Aorta (tissue), 5 donors: ENCODE measurements at places on chromosomes 13 and 19.

GRCh38 chr13:88704600-88705275, 1033.6 kb downstream of the SLITRK5 start:
- H3K4me3 ChIP-seq: no peak overlapping the region
- H3K36me3 ChIP-seq: no peaks in the 10 kb centered on the region
- no peaks in the 10 kb centered on the region for H3K27me3 ChIP-seq
- no peak for DNase-seq
- no peaks in the 10 kb centered on the region for H3K4me1 ChIP-seq

DNA sequence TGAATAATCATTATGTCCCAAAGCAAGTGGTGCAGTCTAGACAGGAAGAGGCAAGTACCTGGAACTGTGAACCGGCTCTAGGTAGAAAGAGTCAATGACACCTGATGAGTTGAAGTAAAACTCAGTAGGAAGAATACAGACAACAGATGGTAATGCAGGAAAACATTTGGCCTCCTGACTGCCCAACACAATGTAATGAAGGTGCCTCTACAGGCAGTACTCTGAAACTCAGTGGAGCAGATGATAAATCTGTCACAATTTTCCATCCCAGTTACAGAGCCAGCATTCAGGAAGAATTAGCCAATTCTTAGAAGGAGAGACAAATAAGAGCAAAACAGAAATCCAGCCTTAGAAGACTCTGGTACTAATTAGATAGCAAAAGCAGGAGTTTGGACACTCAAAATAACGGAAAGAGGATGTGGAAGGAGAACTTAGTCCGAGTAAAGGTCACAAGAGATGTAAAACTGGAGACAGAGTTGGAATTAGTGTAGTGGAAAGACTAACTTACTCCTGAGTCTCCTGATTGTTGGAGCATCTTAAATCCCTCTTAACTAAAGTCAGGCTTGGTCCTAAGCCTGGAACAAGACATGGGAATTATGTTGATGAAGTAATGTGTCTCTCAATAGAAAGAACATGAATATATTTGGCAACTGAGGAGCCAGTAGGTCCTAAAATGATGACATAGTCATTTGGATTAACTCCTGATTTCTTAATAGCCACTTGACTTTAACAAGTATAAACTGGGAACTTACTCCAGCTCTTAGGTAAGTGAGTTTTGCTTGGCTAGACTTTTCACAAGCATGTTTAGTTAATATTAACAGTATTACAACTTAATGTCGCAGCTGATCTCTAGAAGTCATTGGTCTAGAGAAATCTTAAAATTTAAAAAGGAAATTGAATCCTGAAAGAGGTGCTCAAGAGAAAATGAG, 457.3 kb upstream of the MIR17HG start:
- H3K36me3 ChIP-seq: no peaks in the 10 kb centered on the region
- no peak overlapping the region for H3K27ac ChIP-seq
- no peak for DNase-seq
- H3K4me3 ChIP-seq: no peak overlapping the region
- no peaks in the 10 kb centered on the region for H3K27me3 ChIP-seq

GRCh38 chr13:23203516-23203915, 22.7 kb downstream of the SGCG start:
- no peaks in the 10 kb centered on the region for H3K27me3 ChIP-seq
- no peak overlapping the region for H3K27ac ChIP-seq
- no peaks in the 10 kb centered on the region for H3K4me1 ChIP-seq
- no peak for DNase-seq

GRCh38 chr19:4453232-4454179, 4.1 kb downstream of the UBXN6 start:
- no peaks in the 10 kb centered on the region for H3K4me1 ChIP-seq
- H3K4me3 ChIP-seq: no peak overlapping the region
- H3K36me3 ChIP-seq: no peaks in the 10 kb centered on the region
- no peaks in the 10 kb centered on the region for H3K27me3 ChIP-seq
- DNase-seq: no peak
- H3K27ac ChIP-seq: no peak overlapping the region

DNA sequence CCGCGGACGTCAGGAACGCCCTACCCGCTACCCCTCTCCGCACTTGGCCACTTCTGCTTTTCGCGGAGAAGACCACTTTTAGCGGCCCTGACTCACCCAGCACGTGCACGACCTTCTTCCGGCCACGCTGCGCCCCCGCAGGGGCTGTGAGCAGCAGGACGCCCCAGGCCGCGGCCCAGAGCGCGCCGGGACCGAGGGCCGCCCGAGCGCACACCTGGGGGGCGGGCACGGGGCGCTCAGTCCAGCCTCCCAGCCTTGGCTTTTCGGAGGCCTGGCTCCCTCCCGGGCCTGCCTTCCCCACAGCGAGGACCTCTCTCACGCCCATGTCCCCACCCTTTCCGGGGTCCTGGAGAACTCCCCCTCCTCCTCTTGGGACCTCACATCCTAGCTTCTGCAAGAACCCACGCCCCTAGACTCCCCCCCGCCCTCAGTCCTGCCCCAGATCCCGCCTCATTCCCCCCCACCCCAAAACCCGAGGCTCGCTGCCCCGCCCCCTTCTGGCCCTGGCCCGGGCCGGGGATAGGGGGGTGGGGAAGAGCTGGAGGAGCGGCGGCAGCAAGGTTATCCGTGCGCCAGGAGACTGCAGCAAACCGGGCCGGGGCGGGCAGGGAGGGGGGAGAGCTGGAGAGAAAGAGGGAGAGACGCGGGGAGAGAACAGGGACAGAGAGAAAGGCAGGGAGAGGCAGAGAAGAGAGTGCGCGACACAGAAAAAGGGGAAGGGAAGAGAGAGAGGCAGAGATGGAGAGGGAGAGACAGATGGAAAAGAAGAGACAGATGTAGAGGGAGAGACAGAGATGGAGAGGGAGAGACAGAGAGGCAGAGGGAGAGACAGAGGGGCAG, 11.5 kb downstream of the TM6SF2 start:
- no peak for DNase-seq
- no peak overlapping the region for H3K27ac ChIP-seq
- H3K4me1 ChIP-seq: no peaks in the 10 kb centered on the region
- H3K4me3 ChIP-seq: no peak overlapping the region

GRCh38 chr13:29195456-29195855, 375.3 kb downstream of the MTUS2 start:
- no peak for DNase-seq
- no peak overlapping the region for H3K4me3 ChIP-seq
- no peaks in the 10 kb centered on the region for H3K36me3 ChIP-seq

- peaks cover 1% of the 10 kb centered on the region for H3K36me3 ChIP-seq
- H3K4me3 ChIP-seq: no peak overlapping the region
- H3K27ac ChIP-seq: no peak overlapping the region
- no peak for DNase-seq
- H3K4me1 ChIP-seq: no peaks in the 10 kb centered on the region
These were observed 11.1 kb downstream of the ZNF417 start for GRCh38 chr19:57905258-57905657.

- H3K4me1 ChIP-seq: no peaks in the 10 kb centered on the region
- H3K27me3 ChIP-seq: no peaks in the 10 kb centered on the region
- H3K27ac ChIP-seq: no peak overlapping the region
- no peak overlapping the region for H3K4me3 ChIP-seq
These were observed 44.4 kb upstream of the FARP1 start for GRCh38 chr13:98098516-98098915.

DNA sequence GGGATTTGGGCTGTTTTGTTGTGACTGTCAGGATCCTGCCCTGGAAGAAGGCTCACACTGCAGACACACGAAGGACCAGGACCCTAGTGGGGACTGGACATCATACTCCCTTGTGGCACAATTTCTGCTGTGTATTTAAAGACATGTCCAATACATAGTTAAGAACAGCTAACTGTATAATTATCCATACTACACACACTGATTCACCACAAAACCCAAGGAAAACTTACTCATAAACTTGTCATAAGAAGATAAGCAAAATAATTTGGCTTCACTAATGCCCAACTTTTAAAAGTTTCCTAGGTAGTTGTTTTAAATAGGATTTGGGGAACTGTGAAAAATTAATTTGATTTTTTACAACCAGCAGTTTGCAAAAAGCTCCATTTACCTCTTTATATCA, 46.1 kb downstream of the LATS2 start:
- peaks cover 9% of the 10 kb centered on the region for H3K4me1 ChIP-seq
- DNase-seq: no peak
- H3K27ac ChIP-seq: no peak overlapping the region
- H3K4me3 ChIP-seq: no peak overlapping the region

DNA sequence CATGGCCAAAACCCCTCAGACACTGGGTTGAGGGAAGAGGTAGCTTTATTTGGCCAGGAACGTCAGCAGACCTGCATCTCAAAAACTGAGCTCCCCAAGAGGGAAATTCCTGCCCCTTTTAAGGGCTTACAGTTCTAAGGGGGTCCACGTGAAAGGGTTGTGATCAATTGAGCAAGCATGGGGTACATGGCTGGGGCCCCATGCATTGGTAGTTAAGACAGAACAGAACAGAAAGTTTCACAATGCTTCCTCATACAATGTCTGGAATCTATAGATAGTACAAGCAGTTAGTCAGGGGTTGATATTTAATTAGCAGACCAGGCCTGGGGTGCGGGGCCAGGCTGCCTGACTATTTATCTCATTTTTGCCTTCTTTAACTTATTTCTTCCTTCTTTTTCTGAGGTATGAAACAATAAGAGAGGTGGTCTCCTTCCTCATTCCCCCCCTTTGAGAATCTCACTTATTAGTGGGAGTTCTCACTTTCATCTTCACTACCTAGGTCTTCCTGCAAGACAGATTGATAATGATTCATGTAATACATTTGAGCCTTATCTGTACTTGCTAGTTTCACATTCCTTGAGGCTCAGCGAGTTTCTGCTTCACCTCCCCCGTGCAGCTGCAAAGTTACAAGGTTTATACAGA, 84.8 kb downstream of the SLC25A15 start:
- no peak for DNase-seq
- no peaks in the 10 kb centered on the region for H3K4me1 ChIP-seq
- H3K4me3 ChIP-seq: no peak overlapping the region

DNA sequence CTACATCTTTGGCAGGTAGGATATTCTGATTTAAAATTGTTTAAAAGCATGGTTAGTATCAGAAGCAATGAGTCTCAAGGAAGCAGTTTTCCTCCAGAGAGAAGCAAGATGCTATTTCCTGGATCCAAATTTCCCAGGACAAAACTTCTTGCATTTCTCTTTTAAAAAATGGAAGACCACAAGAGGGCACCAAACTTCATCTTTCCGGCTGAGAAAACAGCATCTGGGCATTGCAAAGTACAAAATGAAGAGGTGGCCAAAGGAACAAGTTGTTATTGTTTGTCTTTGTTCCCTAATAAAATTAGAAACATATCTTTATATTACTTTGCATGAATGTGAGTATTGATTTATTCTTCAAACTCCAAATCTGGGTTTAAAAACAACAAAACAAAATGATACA, 60.0 kb upstream of the LRCH1 start:
- H3K4me1 ChIP-seq: peaks cover 8% of the 10 kb centered on the region
- no peak overlapping the region for H3K27ac ChIP-seq
- no peak for DNase-seq
- no peaks in the 10 kb centered on the region for H3K27me3 ChIP-seq
- H3K36me3 ChIP-seq: no peaks in the 10 kb centered on the region

GRCh38 chr13:43397111-43397510, 373.7 kb downstream of the DNAJC15 start:
- H3K4me1 ChIP-seq: no peaks in the 10 kb centered on the region
- no peak overlapping the region for H3K27ac ChIP-seq
- H3K4me3 ChIP-seq: no peak overlapping the region
- H3K27me3 ChIP-seq: no peaks in the 10 kb centered on the region
- no peaks in the 10 kb centered on the region for H3K36me3 ChIP-seq

- no peaks in the 10 kb centered on the region for H3K4me1 ChIP-seq
- peaks cover 2% of the 10 kb centered on the region for H3K36me3 ChIP-seq
- no peak overlapping the region for H3K4me3 ChIP-seq
- DNase-seq: no peak
- H3K27me3 ChIP-seq: no peaks in the 10 kb centered on the region
These were observed 28.3 kb downstream of the ZNF507 start for GRCh38 chr19:32373585-32374295.

- no peaks in the 10 kb centered on the region for H3K27me3 ChIP-seq
- H3K27ac ChIP-seq: no peak overlapping the region
- H3K36me3 ChIP-seq: no peaks in the 10 kb centered on the region
- no peaks in the 10 kb centered on the region for H3K4me1 ChIP-seq
- no peak for DNase-seq
These were observed 2.1 kb downstream of the MCOLN1 start for GRCh38 chr19:7524523-7524922.

DNA sequence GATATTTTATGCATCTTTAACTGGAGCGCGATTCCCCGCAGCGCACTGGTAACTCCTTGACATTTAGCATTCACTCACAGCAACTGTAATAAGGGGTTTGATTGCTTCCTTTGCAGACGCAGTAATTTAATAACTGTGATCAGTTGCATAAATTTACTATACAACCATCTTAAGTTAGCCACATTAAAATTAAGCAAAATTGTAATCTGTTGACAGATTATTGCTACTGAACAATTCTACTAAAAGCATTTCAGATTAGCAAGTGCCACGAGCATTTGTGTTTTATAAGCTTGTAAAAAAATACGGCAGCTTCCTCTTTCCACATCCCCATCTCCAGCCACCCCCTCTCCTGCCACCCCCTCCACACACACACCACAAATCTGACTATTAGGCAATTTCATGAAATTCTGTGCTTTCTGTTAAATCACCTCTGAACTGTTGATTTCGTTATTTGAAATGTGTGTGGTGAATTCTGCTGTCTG, 44.4 kb downstream of the TSHZ3 start:
- DNase-seq: no peak
- no peak overlapping the region for H3K4me3 ChIP-seq
- no peaks in the 10 kb centered on the region for H3K36me3 ChIP-seq
- no peak overlapping the region for H3K27ac ChIP-seq
- no peaks in the 10 kb centered on the region for H3K27me3 ChIP-seq

GRCh38 chr19:58047672-58048071, 11.4 kb upstream of the ZNF135 start:
- no peak overlapping the region for H3K27ac ChIP-seq
- H3K4me1 ChIP-seq: no peaks in the 10 kb centered on the region
- H3K27me3 ChIP-seq: no peaks in the 10 kb centered on the region
- H3K4me3 ChIP-seq: no peak overlapping the region
- no peak for DNase-seq

GRCh38 chr19:524062-524674, 7.4 kb upstream of the CDC34 start:
- no peak overlapping the region for H3K27ac ChIP-seq
- H3K36me3 ChIP-seq: no peaks in the 10 kb centered on the region
- H3K27me3 ChIP-seq: no peaks in the 10 kb centered on the region
- DNase-seq: no peak
- no peaks in the 10 kb centered on the region for H3K4me1 ChIP-seq

- no peak for DNase-seq
- H3K4me3 ChIP-seq: no peak overlapping the region
- no peak overlapping the region for H3K27ac ChIP-seq
- no peaks in the 10 kb centered on the region for H3K36me3 ChIP-seq
- H3K4me1 ChIP-seq: no peaks in the 10 kb centered on the region
These were observed 7.0 kb downstream of the DCAF15 start for GRCh38 chr19:13959141-13959961.

DNA sequence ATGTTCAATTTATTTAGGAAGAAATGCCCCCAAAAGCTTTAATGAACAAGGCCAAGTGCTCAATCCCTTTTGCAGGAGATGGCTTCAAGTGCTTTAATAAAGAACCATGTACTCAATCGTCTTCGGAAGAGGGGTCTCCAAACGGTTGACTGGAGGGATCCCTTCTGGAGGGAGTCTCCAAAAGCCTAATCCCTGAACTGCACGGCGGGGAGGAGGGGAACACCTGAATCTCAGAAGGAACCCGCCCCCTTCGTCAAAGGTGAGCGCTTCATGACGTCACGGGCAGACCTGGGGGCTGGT, 505 bp downstream of the PAF1 start:
- H3K27ac ChIP-seq: peak overlapping the region; percentile 85
- no peak for DNase-seq
- no peaks in the 10 kb centered on the region for H3K27me3 ChIP-seq

- H3K4me1 ChIP-seq: no peaks in the 10 kb centered on the region
- no peaks in the 10 kb centered on the region for H3K36me3 ChIP-seq
- no peak overlapping the region for H3K4me3 ChIP-seq
- no peak for DNase-seq
These were observed 19.4 kb downstream of the BRCA2 start for GRCh38 chr13:32334671-32335070.
